ENCODE measurements at places on chromosomes 7 and 10. TPM values are rescaled to one million over a fixed set of nuclear protein-coding genes. Genes with fewer than 3 reads are reported as not detected.

Gene EGR2
- 126 TPM for total RNA-seq

Gene POU6F2
- total RNA-seq: 0.27 TPM

Gene RAB18
- 55.9 TPM for total RNA-seq

Gene AGAP9
- 33.9 TPM for total RNA-seq

Gene LGI1
- total RNA-seq: not detected

Gene UCN3
- total RNA-seq: not detected

Gene LRCH4
- 106 TPM for total RNA-seq

Gene RELN
- not detected for total RNA-seq

Gene ANXA8
- total RNA-seq: 7.5 TPM

Gene STARD3NL
- 39.2 TPM for total RNA-seq

Gene GALNT17
- total RNA-seq: not detected
